Neural progenitor cell (in vitro differentiated cells): ENCODE measurements at places on chromosomes 1 and 21.

DNA sequence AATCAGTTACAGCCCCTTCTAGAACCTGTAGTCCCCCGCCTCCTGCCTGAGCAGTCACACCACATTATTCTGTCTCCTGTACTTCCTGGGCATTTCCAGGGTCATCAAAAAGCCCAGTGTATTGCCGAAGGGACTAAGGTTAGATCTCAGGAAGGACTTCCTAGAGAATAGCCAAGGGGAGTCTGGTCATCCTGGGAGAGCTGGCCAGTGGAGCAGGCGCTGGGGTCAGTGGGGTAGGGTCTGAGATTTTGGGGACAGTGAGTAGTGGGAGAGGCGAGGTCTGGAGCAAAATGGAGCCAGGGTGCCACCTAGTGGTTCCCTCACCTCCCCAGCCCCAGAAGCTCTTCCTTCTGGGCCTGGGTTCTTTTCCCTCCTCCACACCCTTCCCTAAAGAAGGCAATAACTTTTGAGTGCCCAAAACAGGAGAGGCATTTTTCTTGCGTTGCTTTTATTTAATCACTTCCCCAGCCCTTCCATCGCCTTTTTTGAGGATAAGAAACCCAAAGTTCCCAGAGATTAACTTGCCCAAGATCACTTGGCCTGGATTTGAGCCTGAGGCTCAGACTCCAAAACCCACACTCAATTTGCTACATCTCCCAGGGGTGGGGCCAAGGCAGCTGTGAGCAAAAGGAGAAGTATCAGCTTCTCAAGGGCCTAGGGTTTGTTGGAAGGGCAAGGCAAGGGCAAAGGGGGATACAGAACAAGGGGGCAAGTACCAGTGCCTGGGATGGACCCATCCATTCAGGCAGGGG lies 7.3 kb upstream of the PMVK start:
- peak; percentile 70 for DNase-seq

DNA sequence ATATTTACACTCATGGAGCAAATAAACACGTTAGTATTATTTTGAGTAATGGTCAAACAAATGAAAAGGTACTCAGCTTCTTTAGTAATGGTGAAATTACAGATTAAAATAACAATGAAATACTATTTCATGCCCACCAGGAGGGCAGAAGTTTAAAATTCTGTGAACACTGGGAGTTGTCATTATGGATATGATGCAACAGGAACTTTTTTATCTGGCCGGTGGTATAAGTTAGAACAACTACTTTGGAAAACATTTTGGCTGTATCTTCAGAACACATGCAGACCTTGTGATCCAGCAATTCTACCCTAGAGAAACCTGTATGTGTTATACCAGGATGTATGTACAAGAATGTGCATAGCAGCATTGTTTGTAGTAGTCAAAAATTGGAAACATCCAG lies 23.2 kb upstream of the PPP1R8 start:
- no peak for DNase-seq

DNA sequence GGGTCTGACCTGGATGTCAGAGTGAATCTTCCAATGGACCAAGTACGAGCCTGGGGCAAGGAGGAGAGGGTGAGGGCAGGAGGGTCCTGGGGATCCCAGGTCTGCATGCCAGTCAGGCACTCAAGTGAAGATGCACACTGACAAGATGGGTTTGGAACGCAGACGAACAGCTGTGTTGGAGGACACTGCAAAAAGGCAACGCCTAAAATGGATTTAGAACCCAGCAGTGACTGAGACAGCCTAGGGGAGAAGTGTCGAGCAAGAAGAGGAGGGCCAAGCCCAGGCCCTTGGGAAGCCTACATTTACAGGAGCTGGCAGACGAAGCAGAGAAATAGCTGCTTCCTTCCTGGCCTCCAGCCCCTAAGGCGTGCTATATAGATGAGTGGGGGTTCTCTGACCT lies 25.8 kb downstream of the NOL9 start:
- DNase-seq, result no peak

DNA sequence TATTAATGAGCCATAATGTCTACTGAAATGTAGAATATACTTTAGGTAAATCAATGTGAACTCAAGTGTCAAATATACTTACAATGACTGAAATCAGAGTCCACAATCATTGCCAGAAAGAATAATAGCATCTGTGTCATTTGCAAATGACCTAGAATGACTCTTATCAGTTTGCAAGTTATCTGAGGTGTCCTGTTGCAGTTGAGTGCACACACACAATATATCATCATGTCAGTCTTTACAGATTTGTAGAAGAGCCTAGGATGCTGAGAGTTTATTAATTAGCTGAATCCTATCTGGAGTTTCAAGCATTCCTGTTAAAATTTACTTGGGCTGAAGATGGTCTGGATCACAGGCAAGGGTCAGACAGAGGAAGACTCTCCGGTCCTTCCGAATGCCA lies 324.0 kb upstream of the GREM2 start:
- DNase-seq, result no peak

DNA sequence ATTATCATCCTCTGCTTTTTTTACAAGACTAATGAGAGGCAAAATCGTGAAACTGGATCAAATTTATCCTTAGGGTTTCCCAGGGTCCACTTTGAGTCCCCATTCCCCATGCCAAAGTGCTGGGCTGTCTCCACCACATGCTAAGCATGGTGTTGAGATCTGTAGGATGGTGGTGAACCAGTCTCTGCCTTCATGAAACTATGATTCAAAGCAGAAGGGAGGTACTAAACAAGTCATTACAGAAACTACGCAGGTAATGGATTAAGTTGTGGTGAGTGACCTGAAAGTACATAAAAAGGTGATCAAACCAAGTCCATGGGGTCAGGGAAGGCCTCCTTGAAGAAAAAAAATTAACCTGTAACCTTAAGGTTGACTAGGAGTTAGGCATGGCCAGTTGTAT lies 265.2 kb downstream of the ATG4C start:
- no peak for DNase-seq

GRCh38 chr1:30755746-30756145 lies 1.8 kb downstream of the LAPTM5 start:
- DNase-seq, result no peak

DNA sequence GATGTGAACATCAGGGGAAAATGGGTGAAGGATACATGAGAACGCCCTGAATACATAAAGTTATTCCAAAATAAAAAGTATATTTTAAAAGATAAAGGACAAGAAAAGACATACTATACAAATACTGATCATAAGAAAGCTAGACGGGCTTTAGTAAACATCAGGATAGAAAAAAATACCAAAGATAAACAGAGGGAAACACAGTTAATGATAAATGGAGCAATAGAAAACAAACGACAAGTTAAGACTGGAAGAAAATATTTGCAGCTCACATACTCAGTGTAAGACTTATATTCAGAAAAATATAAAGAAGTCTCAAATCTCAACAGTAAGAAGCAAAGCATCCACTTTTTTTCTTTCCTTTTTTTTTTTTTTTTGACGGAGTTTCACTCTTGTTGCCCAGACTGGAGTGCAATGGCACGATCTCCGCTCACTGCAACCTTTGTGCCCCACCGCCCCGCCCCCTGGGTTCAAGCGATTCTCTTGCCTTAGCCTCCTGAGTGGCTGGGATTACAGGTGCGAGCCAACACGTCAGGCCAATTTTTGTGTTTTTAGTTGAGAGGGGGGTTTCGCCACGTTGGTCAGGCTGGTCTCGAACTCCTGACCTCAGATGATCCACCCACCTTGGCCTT lies 94.8 kb downstream of the OMA1 start:
- DNase-seq, result no peak

DNA sequence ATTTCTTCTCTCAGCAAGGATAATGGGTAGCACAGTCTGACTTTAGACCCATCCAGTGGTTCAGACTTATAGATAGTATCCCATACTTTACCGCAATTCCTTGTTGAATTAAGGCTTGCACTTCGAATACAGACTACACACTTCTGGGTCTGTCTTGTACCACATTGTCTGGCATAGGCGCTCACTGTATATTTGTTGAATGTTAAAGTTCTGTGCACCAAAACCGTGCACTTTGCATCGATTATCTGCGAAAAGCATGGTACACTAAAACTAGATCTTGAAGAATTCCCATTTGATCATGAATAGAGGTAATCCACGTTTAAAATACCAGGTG lies 556 bp upstream of the RYR2 start:
- no peak for DNase-seq

GRCh38 chr21:41868062-41868710 lies 11.0 kb downstream of the PRDM15 start:
- no peak for DNase-seq

DNA sequence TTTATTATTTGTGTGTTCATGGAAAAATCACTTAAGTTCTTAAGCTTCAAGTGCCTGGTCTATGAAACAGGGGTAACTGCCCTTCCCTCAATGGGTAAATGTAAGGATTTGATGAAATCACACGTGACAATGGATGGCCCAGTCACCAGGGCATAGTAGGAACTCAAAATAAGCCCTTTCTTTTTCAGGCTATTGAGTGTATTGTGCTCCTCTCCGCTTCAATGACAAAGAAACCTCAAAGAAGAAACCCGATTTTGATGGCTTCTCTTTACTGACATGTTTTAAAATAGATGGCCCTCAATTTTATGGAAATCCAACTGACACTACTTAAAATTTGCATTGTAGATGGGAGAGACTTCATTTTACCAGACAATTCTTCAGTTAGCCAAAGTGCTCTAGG lies 543.5 kb downstream of the OMA1 start:
- DNase-seq, result peak; percentile 28

- no peak for DNase-seq
Measured at GRCh38 chr21:25179116-25179515, 428.2 kb downstream of the MRPL39 start.

- DNase-seq, result no peak
Measured at GRCh38 chr1:155650231-155650757, 38.3 kb downstream of the YY1AP1 start.

DNA sequence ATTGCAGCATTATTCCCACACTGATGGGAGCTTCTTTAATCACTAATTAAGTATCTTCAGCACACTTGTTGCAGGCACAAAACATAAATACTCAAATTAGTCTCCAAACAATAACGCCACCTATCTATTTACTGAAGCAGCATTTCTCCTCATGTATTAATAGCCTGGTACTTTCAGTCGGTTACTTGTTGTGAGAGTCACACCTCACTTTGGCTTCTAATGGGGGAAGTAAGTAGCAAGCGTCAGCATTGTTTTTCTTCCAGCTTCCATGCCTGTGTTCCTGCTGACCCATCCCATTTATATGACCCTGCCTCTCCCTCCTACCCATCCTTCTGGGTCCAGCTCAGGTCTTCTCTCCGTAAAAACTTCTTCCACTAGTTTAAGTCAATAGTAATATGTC lies 31.9 kb upstream of the DENND1B start:
- no peak for DNase-seq

DNA sequence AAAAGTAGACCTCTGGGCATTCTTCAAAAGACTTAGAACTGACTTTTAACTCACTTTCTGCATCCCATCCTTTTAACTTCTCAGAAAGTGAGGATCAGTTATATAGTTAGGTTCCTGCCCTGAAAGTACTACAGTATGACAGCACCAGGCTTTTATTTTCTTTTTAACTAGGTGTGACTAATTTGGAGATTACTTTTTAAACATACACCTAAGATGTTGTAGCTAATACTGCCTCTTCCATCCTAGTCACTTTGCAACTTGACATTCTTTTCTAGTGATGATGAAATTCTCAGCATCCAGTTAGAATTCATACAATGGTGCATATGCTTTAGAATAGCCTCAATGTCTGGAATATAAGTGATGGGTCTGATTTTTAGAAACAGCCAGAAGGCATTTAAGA lies 24.6 kb downstream of the RUNX1 start:
- no peak for DNase-seq

- DNase-seq, result no peak
Measured at GRCh38 chr1:213296558-213296957, 245.5 kb downstream of the RPS6KC1 start.
